Immature natural killer cell (primary cell): ENCODE measurements at places on chromosomes 12 and 14.
A peak's percentile ranks its signal among the peaks of the same experiment; 100 is the strongest.

DNA sequence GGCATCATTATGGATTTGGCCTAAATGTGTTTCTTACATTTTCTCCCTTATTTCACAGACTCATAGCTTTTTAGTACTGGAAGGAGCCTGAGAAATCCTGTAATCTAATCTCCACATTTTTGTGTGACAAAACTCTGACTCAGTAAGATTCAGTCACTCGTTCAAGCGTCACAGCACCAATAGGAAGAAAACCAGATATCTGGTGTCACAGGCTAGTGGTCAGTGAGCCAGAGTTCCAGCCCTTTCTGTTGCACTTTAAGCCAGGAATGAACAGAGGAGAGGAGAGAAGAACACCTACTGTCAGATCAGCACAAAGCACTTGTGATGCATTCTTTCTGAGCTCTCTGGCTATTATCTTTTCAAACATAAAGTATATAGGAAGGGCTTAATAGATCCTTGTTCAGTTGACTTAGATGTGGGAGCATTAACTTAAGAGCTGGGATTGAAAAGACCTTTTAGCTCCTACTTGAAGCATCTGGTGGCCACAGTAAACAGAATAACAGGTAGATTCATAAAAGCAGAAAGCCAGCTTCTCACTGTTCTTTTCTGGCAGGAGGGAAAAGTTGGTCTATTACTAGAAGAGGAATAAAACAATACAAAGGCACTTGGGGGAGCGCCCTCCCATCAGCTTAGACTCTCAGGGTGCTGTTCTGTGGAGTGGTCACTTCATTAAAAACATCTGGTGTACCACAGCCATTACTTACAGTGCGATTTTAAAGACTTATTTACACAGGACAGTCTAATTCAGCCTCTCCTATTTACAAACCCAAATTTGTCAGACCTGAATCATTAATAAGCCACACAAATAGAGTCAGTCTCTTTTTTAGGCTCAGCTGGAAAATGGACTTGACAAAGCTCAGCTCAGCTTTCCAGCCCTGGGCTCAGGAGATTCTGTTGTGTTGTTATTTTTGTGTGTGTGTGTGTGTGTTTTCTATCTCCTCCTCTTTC lies 12.2 kb upstream of the NID2 start:
- no peak for DNase-seq

DNA sequence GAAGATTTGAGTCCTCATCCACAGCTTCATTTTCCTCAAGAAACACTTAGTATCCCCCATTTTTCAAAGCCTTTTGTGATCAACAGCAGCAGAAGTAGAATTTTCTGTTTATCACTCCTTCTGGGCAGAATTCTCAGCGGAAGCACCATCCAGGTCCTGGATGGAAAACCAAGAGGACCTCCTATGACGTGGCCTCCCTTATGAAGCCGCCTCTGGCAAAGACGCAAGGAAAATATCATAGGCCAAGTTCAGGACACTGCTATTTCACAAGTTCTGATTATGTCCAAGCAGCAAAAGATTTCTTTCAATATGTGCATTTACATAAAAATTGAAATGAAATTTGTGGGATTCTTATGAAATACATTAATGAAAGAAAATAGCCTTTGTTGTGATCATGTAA lies 315.0 kb downstream of the SEC23A start:
- no peak for DNase-seq

DNA sequence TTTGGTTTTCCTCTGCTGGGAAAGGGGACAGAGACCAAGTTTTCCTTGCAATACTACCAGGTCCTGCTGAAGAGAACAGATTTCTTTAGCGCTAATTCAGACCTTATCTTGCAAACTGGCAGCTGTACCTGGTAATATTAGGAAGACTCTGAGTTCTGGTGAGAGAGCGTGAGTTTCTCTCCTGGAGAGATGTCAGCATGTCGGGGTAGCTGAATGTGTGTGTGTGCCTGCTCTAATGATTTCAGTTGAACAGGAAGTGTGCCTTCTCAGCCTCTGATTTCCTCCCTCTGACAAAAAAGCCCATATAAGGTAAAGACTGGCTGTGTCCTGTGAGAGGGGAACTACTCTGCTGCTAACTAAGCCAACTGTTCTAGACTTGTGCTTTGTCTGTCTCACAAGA lies 10.3 kb upstream of the ERP27 start:
- DNase-seq, result peak; percentile 76

GRCh38 chr14:90488256-90488655 lies 91.4 kb downstream of the CALM1 start:
- DNase-seq, result no peak

DNA sequence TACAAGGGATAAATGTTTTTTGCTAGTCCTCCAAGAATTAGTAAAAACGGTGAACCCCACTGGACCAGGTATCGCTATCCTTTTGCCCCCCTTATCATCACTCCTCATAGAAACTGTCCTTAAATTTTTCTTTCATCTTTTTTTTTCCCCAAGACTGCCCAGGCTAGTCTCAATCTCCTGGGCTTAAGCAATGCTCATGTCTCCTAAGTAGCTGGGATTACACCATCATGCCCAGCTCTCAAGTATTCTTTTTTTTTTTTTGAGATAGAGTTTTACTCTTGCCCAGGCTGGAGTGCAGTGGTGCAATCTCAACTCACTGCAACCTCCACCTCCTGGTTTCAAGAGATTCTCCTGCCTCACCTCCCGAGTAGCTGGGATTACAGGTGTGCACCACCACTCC lies 9.7 kb downstream of the IRF2BPL start:
- no peak for DNase-seq

DNA sequence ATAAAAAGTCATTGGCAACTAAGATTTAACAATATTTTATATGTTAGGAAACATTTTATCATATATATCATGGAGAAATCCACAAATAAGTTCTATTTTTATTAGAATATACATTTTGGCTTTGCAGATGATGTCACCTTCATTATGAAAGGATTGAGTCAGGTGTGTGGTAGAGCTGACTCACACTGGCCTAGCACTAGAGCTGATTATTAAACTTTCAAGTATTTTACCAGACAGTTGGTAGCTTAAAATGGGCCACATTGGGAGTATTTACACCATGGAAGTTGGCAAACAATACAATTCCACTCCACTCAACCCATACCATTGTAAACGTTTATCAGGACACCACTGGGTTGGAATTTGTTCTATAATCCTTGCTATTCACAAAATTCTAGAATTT lies 1036.6 kb downstream of the TRHDE start:
- DNase-seq, result no peak

- DNase-seq, result no peak
These were observed 120.5 kb downstream of the SLC25A47 start for GRCh38 chr14:100443603-100444002.

DNA sequence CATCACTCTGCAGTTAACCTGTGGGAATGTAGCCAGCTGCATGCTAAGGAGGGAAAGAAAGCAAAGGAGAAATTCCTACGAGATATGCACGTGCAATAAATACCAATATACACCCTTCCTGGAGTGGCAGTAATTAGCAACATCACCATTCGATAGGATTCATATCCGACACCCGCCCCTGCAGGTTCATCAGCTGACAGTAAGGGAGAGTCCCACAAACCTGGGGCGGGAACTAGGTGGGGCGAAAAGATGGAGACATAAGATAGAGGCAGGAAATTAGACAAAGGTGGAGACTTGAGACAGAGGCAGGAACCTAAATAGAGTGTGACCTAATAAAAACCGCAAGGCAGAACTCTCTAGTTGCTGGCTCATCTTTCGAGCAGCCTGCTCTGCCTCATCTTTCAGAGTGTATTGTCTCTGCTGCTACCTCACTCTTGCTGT lies 51.6 kb downstream of the PLEKHG3 start:
- peak; percentile 68 for DNase-seq

DNA sequence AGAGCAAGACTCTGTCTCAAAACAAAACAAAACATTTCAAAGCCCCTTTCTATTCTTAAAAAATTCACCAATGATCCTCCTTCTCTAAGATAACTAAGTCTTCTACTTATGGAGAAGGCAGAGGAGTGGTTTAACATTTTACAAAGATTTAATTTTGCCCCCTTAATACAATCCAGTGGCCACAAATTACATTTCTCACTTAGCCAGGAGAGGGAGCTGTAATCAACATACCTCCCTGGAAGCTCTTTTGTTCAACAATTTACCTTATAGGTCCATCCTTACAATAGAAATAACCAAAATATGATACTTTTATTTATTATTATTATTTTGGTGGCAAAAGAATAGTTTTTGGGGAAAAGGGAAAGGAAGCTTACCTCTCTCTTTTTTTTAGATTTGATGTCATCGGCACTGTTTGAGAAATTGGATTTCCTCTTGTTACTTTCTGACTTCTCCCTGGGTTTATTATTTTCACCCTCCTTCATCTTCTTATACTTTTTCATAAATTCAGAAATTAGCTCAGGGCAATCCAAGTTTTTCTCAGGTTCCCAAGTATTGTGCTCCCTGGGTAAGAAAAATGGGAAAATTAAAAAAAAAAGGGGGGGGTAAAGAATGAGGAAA lies 28.1 kb downstream of the CBX5 start:
- DNase-seq, result peak; percentile 47

DNA sequence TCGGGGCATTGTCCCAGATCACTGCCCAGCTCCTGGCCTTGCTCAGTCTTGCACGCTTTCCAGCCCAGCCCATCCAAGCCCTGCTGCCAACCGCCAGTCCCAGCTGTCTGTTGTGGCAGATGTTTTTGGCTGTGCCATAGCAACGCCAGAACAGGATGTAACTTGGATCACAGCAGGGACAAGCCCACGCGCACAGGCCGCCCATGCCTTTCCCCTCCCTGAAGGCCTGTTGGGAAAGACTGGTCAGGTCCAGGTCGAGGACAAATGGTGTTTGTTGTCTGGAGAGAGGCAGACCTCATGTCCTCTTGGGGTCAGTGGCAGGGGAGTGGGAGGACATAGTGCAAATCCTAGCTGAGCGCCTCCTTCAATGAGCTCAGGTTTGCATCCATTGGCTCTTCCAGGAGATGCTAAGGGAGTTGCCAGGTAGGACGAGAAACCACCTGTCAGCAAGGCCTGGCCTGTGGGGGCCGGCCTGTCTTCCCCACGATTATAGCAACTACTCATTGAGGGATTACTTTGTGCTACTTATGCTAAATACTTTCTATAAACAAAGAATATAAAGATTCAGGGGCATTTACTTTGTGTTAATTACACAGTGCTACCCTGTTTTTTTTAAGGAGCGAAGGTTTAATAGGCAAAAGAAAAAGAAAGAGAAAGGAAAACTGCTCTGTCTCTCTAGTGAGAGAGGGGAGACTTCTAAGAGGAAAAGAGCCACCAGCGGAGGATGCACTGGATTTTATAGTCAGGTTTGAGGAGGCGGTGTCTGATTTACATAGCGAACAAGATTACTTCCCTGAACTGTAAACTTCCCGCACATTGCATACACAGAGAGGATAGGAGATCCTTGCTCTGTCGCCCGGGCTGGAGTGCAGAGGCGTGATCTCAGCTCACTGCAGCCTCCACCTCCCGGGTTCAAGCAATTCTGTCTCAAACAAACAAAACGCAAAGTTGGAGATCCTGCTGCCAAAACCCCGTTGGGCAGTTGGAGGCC lies 42.8 kb upstream of the CORO1C start:
- DNase-seq, result no peak

- DNase-seq, result no peak
These were observed 185.1 kb downstream of the DACT1 start for GRCh38 chr14:58822856-58823255.

DNA sequence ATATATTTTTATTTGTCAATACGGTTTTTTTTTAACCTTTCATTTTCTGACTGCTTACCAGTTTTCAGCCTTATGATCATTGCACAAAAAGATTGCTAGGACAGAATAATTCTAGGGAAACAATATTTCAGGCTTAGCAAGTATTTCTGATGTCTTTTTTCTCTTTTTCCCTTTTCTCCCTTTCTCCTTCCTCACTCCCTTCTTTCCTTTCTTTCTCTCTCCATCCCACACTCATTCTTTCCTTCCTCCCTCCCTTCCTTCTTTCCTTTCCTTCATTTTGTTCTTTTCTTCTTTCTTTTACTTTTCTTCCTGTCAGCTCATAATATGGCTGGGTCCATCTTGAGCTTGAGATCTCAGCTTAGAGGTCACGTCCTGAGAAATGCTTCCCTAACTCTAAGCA lies 601.4 kb upstream of the NOVA1 start:
- DNase-seq, result no peak

GRCh38 chr12:52587563-52587962 lies 13.7 kb downstream of the KRT72 start:
- DNase-seq, result no peak

DNA sequence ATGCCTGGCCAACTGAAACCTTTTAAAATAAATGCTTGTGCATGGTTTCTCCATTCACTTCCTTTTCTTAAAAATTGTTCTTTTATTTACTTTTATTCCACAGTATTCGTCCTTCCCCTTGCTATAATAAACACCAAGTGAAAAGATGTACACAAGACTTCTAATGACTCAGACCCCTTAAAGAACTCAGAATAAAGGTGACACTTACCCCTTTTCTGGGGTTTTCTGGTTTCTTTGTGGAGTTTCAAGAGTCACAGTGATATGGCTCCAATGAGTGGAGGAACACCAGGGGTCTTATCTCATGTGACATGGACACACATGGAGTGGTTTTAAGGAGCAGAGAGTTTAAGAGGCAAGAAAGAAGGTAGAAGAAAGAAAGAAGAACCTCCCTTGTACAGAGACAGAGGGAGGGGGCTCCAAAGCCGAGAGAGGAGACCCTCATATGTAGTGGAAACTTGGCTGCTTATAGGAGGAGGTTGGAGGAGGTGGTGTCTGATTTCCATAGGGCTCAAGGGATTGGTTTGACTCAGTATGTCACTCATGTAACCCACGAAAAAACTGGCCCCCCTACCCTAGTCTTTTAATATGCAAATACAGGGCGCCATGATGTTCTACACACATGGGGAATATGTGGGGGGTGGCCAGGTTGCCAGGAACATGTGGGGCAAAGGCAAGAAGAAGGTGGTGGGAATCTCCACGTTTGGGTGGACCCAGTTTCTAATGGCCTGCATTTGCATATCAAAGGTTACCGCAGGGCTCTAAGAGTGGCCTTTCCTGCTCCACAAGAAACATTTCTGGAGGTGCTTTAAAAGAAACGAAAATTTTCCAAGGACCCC lies 22.1 kb upstream of the CD69 start:
- no peak for DNase-seq

DNA sequence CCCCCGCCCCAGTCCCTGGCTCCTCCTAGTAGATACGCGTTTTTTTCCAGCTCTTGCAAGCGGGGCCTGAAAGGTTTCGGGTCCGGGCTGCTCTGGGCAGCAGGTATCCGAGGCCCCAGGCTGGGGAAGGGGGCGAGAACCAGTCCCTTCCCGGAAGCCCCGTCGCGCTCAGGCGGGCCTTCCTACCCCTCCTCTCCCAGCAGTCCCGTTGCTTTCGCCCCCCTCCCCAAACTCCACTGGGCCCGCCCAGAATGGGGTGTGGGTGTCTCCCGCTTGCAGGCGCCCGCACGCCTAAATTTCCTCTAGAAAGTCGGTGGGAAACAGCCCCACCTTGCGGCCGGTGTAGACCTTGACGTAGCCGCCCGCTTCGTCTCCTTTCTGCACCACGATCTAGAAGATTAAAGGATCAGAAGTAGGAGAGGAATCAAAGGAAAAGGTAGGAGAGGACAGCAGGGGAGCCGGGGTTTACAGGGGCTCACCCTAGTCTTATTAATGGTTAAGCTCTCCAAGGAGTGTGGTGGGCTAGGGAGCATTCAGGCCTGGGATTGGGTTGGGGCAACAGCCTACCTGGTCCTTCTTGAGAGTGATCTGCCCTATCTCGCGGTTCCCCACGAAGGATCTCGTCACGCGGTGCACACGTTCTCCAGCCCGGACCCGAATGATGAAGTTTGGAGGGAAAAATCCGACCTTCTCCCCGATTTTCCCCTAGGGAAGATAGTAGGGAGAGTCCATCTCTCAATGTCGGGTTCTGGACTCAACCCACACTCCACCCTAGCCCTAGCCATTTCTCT lies 7.3 kb downstream of the STAC3 start:
- peak; percentile 68 for DNase-seq

- DNase-seq, result no peak
These were observed 435.4 kb upstream of the STXBP6 start for GRCh38 chr14:25485381-25485780.

- DNase-seq, result no peak
These were observed 4.3 kb downstream of the PAX9 start for GRCh38 chr14:36665887-36666415.
